ENCODE measurements at places on chromosomes 2 and 18. TPM values are rescaled to one million over a fixed set of nuclear protein-coding genes. Genes with fewer than 3 reads are reported as not detected.

DNA sequence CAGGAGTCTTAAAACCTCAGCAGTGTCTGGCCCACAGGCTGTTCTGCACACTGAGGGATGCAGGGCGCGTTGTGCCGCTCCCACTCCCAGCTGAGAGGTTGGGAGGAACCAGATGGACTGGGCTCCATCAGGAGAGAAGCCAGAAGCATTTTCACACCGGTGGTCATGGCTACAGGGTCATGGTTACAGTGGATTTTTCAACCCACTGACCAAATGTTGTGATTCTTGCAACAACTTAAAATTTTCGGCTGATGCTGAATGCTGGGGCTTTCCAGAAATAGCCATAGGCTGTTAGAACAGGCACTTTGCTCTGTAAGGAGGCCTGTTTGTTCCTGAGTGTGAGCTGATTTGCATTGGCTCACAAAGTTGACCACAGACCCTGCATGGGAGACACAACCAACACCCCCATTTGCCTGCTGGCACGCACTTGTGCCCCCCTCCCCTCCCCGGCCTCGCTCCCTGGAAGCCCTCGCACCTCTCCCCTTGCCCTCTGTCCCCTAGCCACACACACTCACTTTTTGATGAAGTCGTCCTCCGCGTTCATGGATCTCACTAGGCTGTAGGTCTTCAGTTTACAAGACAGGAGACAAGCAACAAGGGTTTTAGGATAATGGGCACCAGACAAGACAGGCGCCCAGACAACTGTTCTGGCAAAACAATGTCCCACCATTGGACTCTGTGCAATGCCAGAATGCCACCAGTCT lies 3.4 kb downstream of the LPIN1 start:
- DNase-seq = no peak

- no peak for DNase-seq
Measured at GRCh38 chr2:100975521-100975785, 26.6 kb upstream of the RPL31 start.

DNA sequence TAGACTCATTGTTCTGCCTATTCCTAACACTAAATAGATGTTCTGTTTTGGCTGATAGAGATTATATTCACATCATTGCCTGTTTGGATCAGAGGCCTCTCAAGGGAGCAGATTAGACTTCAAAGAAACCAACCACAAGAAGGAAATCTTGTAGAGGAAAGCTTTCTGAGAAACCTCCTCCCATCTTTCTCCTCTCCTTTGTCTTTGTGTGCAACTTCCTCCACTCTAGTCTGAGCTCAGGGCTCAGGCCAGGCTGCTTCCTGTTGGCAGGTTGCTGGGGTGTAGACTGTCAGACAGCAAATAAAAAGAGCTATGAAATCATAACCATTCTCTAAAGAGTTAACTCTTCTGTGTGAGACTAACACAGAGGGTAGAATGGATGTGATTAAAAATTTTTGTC lies 113.0 kb downstream of the TGFA start:
- peak; percentile 23 for DNase-seq

GRCh38 chr2:16012626-16013358 lies 72.4 kb downstream of the MYCN start:
- no peak for DNase-seq

DNA sequence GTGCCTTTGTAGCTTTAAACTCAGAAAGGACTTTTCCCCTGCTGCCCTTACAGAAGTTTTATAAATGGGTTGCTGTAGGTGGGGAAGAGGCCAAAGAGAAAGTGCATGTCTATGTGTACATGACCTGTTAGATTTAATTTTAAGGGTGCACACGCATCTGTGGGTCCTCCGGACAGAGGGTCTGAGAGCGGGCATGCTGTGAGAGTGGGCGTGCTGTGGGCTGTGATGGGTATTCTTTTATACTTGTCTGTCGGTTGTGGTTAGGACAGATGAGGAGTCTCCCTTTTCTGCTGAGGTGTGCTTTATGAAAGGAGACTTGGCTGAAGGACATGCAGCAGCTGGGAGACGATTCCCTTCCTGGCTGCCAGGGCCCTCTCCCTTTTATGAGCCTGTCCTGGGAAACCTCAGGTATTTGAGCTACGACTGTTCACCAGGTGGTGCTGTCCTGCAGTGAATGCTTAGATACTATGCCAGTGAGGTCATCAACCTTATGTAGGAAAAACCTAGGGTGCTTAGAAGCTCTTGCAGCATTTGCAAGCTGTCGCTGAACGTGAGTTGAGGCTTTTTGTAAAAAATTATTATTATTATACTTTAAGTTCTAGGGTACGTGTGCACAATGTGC lies 67.5 kb downstream of the TANC1 start:
- peak; percentile 62 for DNase-seq

- no peak for DNase-seq
Measured at GRCh38 chr18:26926066-26926675, 60.7 kb upstream of the AQP4 start.

- DNase-seq = no peak
Measured at GRCh38 chr2:176595986-176596385, 326.7 kb downstream of the MTX2 start.

DNA sequence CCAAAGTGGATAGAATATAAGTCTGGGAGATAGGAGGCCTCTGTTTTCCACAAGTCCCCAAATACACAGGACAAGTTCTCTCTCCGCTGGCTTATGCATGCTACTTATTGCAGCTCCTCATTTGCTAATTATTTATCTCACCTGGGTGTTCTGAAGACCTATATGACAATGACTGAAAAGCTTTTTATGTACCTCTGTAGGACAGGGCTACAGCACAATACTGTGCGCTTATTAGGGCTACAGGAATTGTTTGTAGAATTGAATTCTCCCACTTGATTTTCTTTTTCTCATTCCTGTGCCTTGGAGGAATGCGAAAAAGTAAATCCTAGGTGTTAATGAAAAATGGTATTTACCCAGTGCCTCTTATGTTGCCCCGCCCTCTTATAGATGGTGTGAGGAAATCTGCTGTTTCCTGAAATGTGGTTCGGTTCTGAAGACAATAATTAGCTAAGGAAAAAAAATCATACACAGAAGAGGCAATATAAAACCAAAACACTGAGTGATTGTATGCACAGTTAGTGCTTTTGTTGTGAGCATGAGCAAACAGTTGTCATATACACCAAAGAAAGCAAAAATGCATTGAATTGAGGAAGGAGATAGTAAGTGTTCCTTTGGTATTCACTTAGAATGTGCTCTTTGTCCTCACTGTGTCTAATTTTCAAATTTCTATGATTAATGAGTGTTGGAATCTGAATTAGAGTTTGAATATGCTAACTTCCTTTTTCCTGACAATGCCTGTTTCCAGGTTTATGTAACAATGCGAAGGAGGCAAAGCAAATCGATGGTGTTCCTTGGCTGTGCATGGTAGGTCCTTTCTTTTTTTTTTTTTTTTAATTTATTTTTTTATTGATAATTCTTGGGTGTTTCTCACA lies 78.7 kb upstream of the PNPT1 start:
- DNase-seq = no peak

DNA sequence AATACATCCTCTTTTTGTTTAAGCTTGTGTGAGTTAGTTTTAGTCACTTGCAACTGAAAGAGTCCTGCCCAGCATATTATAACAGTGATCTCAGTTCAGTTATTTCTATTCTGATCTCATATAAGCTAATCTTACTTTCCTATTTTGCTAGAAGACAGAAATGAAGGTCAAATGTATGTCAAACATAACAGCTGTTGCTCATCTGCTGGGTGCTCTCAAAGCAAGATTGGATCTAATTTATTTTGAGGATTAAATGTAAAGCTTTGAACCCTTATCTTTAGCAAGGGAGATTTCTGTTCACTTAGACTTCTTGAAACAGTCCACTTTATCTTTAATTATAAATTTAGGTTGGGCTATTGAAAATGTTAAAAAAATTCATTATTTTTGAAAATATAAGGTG lies 31.2 kb downstream of the CRYGD start:
- no peak for DNase-seq

DNA sequence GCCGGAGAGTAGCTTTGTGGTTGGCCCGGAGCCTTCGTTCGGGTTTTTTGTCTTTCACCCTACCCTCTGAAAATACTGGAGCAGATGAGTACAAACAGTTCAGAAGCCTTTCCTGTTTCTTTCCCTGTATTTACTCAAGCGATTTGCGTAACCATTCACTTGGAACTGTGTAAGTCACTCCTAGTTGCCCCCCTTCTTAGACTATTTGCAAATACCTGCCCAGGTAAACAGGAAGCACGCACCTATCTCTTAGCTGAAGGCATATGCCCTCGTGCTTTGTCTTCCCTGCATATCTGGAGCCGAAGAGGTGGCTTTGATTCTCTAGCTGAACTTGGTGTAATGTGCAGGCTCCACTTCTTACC lies 1.4 kb downstream of the KCNS3 start:
- DNase-seq = no peak

DNA sequence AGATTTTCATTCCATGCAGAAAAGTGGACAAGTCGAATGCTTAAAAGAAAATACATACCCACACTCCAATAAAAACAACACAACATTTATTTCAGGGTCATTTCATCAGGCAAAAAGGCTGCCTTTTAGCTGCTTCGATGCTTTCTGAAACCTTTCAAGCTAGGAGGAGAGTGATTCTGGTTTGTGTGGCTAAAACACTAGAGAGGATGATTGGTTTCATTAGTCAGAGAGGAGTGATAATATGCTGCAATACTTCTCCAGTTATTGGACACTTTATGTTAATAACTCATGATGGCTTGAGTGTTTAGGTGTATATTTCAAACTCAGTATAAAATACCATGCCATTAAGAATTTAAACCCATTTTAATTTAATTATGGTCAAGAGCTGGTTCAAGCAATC lies 614.0 kb downstream of the SLC4A3 start:
- no peak for DNase-seq

DNA sequence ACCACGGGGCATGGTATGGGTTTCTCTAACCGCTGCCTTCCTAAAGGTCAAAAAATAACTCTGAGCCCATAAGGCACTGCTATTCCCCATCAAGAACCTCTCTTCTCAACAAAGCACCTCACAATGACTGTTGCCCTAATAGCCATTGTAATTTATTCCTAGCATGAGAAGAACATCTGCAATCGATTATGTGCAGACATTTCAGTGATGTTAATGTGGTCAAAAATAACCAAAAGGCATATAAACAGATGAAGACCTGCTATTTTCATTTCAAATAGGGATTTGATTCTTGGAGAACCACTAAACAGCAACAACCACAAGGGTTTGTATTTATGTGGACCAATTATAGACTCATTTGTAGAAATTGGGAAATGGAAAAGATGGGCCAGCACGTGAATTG lies 356.6 kb downstream of the FBXO15 start:
- no peak for DNase-seq

GRCh38 chr18:69865776-69866175 lies 81.9 kb downstream of the CD226 start:
- DNase-seq = no peak

DUSP19 gene
- polyA plus RNA-seq = 2.0 TPM

STK16 gene
- 55.1 TPM for polyA plus RNA-seq

CDH19 gene
- polyA plus RNA-seq = 0.68 TPM

GCA gene
- 53.4 TPM for polyA plus RNA-seq

MAP3K19 gene
- 0.11 TPM for polyA plus RNA-seq

PARD3B gene
- 1.0 TPM for polyA plus RNA-seq

PAX8 gene
- polyA plus RNA-seq = 0.41 TPM
